ENCODE measurements at places on chromosomes 3 and 15.

GRCh38 chr15:97902140-97902780 is 58.2 kb upstream of the ARRDC4 start:
- peak; percentile 39 for DNase-seq

- no peak for DNase-seq
Observed at GRCh38 chr15:74384566-74384880, 17.1 kb upstream of the CYP11A1 start.

DNA sequence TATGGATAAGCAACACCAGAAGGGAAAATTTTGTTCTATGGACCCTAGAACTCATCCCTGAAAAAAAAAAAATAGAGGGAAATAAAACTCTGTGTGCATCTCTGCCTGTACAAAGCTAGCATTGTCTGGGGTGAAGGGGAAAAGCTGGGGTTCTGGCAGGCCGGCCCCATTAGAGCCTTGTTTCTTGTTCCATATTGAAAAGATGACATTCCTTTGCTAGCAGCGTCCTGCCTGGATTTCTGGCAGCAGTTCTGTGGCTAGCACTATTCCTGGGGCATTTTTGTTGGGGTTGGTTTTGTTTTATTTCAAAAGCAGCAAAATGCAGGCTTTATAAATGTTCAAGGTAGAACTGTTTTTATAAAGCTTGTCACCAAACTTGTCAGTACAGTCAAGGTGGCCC is 45.2 kb downstream of the RARB start:
- no peak for DNase-seq

GRCh38 chr3:48411606-48412374 is 18.1 kb downstream of the PLXNB1 start:
- DNase-seq: no peak

DNA sequence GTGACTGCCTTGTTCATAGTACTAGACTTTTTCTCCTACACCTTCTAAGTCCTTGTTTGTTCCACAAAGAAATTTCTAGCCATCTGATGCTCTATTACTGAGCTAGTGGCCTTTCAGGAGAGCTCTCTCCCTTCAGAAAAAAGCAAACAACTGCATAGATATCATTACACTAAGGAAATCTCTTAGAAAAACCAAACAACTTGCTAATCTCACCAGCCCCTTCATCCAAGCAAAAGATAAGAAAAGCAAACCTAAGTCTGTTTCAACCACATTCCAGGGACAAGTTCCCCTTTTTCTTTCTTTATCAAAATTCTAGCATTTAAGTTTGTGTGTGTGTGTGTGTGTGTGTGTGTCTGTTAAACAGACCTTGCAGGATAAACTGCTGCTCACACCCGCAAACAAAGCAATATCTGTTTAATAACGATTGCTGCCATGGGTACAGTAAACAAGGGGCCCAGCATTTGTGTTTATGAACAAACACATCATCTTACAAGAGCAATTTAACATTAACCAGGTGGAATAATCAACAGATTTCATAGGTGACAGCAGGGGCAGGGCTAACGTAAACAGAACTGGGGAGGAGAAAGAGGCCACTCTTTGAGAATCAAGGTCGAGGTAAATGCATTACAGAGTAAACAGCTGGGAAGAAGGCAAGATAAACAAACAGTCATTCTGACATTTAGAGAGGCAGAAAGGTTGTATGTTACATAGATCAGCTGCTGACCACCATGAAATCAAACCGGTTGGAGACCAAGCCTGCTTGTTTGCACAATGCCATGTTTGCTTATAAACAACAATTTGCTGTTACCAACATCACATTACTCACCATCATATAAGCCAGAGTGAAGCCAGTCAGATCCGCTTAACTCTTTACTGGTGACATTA is 375.1 kb downstream of the FOXP1 start:
- no peak for DNase-seq

GRCh38 chr15:60006873-60007272 is 2.8 kb downstream of the FOXB1 start:
- DNase-seq: no peak

- DNase-seq: peak; percentile 78
Observed at GRCh38 chr3:131381445-131382291, at the start of gene NUDT16. TSS of gene NUDT16 (plus strand) at chr3:131381774. CDS start at chr3:131381805, 31 bp downstream.

DNA sequence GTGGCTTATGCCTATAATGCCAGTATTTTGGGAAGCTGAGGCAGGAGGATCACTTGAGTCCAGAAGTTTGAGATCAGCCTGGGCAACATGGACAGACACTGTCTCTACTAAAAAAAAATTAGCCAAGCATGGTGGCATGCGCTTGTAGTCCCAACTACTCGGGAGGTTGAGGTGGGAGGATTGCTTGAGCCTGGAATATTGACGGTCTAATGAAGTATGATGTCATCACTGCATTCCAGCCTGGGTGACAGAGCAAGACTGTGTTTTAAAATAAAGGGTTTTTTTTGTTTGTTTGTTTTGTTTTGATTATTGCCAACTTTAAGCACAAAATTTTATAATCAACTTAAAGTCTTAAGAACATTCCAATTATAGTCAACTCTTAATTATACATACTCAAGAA is 6.8 kb downstream of the PLSCR1 start:
- no peak for DNase-seq

DNA sequence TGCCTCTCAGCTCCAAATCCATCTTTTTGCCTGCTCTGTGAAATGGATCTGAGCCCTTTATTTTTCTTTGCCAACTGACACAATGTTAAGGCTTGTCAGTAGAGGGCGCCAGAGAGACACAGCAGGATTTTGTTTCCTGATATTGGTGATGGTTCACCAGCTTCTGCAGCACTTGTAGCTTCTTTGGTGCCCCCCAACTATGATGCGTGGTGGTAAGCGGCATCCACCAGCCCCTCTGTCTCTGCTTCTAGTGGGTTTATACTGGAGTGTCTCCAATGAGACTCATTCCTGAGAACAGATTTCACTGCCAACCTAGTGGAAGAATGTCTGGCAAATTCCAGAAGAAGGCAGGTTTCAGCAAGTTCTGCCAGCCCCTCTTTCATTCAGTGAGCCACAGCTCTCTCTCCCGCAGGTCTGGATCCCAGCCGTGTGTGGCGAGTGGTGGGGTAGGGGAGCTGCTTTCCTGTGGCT is 471.9 kb upstream of the FRG2C start:
- DNase-seq: no peak

GRCh38 chr15:67790610-67791319 is 34.5 kb upstream of the SKOR1 start:
- DNase-seq: no peak

- DNase-seq: no peak
Observed at GRCh38 chr3:112437146-112438022, 61.9 kb downstream of the BTLA start.

- DNase-seq: peak; percentile 70
Observed at GRCh38 chr3:78004571-78004970, 964.7 kb downstream of the ROBO2 start.

- DNase-seq: no peak
Observed at GRCh38 chr3:82473864-82474541, 712.6 kb upstream of the GBE1 start.
